ENCODE measurements at places on chromosomes 6 and 20.
A peak's percentile ranks its signal among the peaks of the same experiment; 100 is the strongest.

DNA sequence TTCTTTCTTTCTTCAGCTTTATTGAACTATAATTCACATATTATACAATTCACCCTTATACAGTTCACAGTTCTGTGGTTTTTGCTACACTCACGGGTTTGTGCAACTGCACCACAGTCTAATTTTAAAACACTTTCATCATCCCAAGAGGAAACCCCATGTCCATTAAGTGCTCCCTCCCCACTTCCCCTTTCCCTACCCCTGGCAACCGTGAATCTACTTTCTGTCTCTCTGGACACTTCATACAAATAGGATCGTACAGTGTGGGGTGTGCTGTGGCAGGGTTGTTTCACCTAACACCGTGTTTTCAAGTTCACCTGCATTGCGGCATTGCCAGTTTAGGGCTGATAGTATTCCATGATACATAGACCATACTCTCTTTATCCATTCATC, 118.8 kb downstream of the PHACTR3 start:
- DNase-seq: no peak

DNA sequence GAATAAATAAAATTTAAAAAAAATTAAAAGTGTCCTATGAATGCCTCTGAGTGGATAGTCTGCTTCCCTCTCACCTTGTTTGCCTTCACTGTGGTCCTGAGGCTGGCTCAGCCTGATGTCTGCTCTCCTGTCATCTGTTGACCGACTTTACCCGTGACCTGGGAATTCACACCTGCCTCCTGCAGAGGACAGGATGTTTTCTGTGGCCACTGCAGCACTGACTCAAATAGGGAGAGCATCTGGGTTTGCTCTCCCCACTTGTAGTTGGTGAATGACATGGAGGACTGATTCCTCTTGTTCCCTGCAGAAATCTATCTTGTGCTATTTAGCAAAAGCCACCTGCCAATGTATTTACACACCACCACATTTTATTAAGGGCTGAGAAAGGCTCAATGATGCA, 52.4 kb upstream of the ERVFRD-1 start:
- DNase-seq: peak; percentile 68

- no peak for DNase-seq
Observed at GRCh38 chr20:63625771-63626423, 1.0 kb downstream of the GMEB2 start.

- DNase-seq: no peak
Observed at GRCh38 chr20:11850901-11851300, 66.8 kb upstream of the BTBD3 start.

- DNase-seq: no peak
Observed at GRCh38 chr6:145241039-145241438, 494.3 kb downstream of the EPM2A start.

- peak; percentile 34 for DNase-seq
Observed at GRCh38 chr20:32672982-32673851, 524 bp downstream of the C20orf203 start.

- no peak for DNase-seq
Observed at GRCh38 chr20:58810116-58810878, 40.4 kb downstream of the GNAS-AS1 start.

- peak; percentile 29 for DNase-seq
Observed at GRCh38 chr6:149026530-149026942, 279.7 kb downstream of the UST start.

DNA sequence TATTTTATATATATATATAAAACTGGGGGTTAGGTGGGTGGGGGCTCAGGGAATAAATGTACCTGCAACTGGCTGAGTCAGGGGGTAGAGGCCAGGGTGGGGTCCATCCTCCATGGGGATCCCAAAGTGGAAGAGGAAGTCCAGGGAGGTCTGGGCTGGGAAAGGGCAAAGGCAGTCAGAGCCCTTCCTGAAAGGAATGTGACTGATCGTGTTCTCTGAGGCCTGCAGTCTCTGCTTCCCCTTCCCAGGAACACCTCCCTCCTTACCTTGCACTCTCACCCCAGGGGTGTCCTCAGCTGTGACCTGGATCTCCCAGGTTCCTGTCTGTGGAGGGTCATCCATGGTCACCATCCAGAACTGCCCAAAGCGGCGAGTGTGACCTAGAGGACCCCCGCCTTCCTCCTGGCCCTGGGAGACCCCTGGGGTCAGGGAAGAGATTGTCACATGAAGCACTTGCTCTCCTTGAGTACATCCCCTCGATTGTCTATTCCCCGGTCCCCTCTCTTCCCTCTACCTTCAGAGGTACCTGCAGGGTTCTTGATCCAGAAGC, 4.7 kb downstream of the SAPCD1 start:
- DNase-seq: no peak

DNA sequence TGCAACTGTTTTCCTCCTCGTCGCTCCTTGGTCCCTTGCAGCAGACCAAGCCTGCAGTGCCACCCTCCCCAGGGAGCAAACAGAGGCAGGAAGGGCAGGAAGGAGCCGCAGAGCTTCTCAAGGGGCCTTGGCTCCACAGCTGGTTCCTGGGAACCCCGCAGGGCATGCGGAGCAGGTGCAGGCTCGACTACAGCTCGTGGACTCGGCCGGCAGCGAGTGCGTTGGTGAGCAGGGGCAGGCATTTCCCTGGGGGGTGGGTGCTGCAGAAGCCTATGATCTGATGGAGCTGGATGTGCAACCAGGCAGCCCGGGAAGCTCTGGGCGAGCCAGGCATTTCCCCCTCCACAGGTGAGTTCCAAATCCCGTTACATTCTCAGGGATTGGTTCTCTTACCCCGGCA, 37.1 kb downstream of the FRMD1 start:
- DNase-seq: no peak

- DNase-seq: no peak
Observed at GRCh38 chr6:34945317-34945716, 56.3 kb downstream of the ANKS1A start.

- no peak for DNase-seq
Observed at GRCh38 chr6:148836751-148837150, 89.9 kb downstream of the UST start.

- no peak for DNase-seq
Observed at GRCh38 chr6:144786825-144787224, 501.7 kb downstream of the UTRN start.

- no peak for DNase-seq
Observed at GRCh38 chr6:39243809-39244208, 14.5 kb upstream of the KCNK5 start.
